Glutamatergic neuron (in vitro differentiated cells): ENCODE measurements at places on chromosomes 11 and 22. TPM values are rescaled to one million over a fixed set of nuclear protein-coding genes. Genes with fewer than 3 reads are reported as not detected.
A peak's percentile ranks its signal among the peaks of the same experiment; 100 is the strongest.

DNA sequence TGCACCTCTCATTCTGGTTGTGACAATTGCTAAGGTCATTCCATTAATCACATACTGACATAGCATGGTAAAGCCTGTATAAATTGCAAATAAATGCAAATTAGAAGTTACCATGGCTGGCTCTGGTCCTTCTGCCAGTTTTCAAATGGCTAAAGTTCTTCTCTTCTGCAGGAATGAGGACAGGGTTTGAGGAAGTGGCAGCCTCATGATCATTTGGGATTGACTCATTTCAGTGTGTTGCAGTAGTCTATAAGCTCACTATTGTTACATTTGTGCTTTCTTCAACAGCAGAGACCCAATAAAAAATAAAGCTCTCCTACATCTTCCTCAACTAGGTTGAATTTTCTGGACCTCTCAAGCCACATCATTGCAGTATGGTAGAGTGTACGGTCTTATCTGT, 60.3 kb downstream of the NECTIN1 start:
- H3K27ac ChIP-seq: no peak overlapping the region
- peaks cover 8% of the 10 kb centered on the region for H3K36me3 ChIP-seq
- H3K4me3 ChIP-seq: no peak overlapping the region
- H3K4me1 ChIP-seq: peaks cover 30% of the 10 kb centered on the region
- peaks cover 13% of the 10 kb centered on the region for H3K27me3 ChIP-seq

OSBPL5 gene
- 115 TPM for total RNA-seq

MMP1 gene
- total RNA-seq: not detected

- peak overlapping the region; percentile 78 for H3K27ac ChIP-seq
- H3K27me3 ChIP-seq: peaks cover 4% of the 10 kb centered on the region
- no peak for DNase-seq
- peaks cover 20% of the 10 kb centered on the region for H3K4me1 ChIP-seq
Measured at GRCh38 chr11:16912692-16913111, 101.5 kb downstream of the PLEKHA7 start.

DNA sequence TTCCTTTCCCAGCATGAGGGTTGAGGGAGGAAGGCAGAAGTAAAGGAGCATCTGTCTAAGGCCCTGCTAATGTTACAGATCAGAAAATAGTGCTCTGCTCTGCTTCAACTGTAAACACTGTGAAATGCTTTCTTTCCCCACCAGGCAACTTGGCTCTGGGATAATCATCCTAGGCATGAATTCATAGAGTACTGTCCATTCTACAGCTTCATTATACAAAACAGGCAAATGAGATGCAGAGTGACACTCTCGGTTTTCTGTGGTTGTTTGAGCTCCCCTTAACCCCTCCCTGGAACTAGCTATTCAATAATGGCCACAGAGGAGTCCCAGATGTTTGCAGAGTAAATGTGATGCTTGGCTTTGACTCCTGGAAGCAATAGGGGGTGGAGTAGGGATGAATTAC, 184.3 kb upstream of the CTSC start:
- H3K27ac ChIP-seq: no peak overlapping the region
- H3K36me3 ChIP-seq: no peaks in the 10 kb centered on the region
- H3K4me3 ChIP-seq: no peak overlapping the region
- H3K27me3 ChIP-seq: no peaks in the 10 kb centered on the region

ARHGEF17 gene
- 43.3 TPM for total RNA-seq

GRCh38 chr22:41683616-41684015, 5.1 kb downstream of the SNU13 start:
- DNase-seq: no peak
- peaks cover 4% of the 10 kb centered on the region for H3K36me3 ChIP-seq
- no peak overlapping the region for H3K4me3 ChIP-seq
- peaks cover 3% of the 10 kb centered on the region for H3K27me3 ChIP-seq

DNA sequence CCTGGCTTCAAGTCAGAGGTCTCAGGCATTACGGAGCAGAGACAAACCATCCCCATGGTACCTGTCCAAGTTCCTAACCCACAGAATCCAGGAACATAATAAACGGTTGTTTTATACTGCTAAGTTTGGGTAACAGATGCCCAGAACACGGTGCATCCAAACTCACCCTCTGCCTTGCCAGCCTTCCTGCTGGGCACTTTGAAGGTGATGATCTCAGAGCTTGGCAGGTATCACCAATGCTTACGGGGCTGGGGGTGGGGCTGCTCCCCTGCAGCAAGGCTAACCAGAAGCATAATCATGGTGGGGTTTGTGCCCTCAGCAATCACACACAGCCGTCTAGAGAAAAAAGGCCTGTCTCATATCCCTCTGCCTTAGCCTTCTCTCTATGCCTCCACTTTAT, 27.1 kb downstream of the DKK3 start:
- H3K36me3 ChIP-seq: no peaks in the 10 kb centered on the region
- peak overlapping the region; percentile 48 for H3K27ac ChIP-seq
- peaks cover 34% of the 10 kb centered on the region for H3K4me1 ChIP-seq
- peaks cover 8% of the 10 kb centered on the region for H3K27me3 ChIP-seq

GRCh38 chr11:128551611-128552335, 35.6 kb downstream of the ETS1 start:
- H3K27ac ChIP-seq: no peak overlapping the region
- no peak for DNase-seq
- peaks cover 10% of the 10 kb centered on the region for H3K4me1 ChIP-seq
- H3K4me3 ChIP-seq: no peak overlapping the region
- no peaks in the 10 kb centered on the region for H3K36me3 ChIP-seq
- peaks cover 6% of the 10 kb centered on the region for H3K27me3 ChIP-seq

TMEM45B gene
- total RNA-seq: 0.37 TPM

GRCh38 chr11:35752115-35752514, 89.5 kb downstream of the TRIM44 start:
- H3K27ac ChIP-seq: no peak overlapping the region
- peaks cover 6% of the 10 kb centered on the region for H3K36me3 ChIP-seq
- DNase-seq: no peak
- H3K27me3 ChIP-seq: peaks cover 5% of the 10 kb centered on the region
- no peak overlapping the region for H3K4me3 ChIP-seq

EXPH5 gene
- total RNA-seq: 0.44 TPM

PLA2G6 gene
- total RNA-seq: 42.2 TPM

SERHL2 gene
- total RNA-seq: 4.4 TPM

- peaks cover 4% of the 10 kb centered on the region for H3K4me1 ChIP-seq
- peak; percentile 70 for DNase-seq
- H3K27ac ChIP-seq: no peak overlapping the region
- peak overlapping the region; percentile 74 for H3K4me3 ChIP-seq
- H3K36me3 ChIP-seq: no peaks in the 10 kb centered on the region
Measured at GRCh38 chr11:69637941-69638871, 2.8 kb upstream of the CCND1 start.

PATE2 gene
- total RNA-seq: not detected

DNA sequence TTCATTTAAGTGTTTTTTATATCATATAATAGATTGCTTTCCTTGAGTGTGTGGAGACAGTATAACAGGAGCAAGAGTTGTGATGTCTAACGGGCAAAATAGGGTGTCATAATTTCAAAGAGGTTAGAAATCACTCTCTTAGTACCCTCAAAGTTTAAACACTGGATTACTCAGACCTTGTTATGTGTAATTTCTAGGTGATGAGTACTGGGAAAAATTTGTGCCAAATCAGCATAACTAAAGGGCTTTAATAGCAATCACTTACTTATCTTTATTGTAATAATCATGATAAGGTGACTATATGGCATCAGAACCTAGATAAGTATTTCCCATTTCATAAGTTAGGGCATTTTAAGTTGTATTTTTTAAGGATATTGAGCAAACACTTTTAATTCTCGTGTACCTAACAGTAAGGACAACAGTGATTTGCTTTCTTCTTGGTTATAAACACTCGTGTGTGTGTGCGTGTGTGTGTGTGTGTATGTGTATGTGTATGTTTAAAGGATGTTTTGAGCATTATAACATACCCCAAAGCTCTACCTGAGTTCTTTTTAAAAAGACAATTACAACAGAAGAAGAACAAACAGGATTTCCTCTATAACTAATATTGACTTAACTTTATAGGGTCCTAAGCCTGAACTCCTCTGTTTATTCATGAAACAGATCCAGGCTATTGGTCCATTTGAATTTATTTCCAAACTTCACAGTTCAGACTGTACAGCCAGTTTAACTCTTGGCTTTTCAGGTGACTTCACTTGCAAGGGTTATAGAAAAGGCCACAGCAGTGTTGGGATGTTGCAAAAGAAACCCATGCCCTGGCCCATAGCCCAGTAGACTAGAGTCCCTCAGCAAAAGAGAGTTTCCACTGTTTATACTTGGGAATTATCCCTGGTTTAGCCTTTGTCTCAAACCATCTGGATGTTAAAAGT, 23.7 kb upstream of the PDE3B start:
- no peak overlapping the region for H3K4me3 ChIP-seq
- H3K27ac ChIP-seq: no peak overlapping the region
- H3K4me1 ChIP-seq: no peaks in the 10 kb centered on the region
- H3K27me3 ChIP-seq: no peaks in the 10 kb centered on the region
- no peaks in the 10 kb centered on the region for H3K36me3 ChIP-seq

GSTP1 gene
- total RNA-seq: 712 TPM

DNA sequence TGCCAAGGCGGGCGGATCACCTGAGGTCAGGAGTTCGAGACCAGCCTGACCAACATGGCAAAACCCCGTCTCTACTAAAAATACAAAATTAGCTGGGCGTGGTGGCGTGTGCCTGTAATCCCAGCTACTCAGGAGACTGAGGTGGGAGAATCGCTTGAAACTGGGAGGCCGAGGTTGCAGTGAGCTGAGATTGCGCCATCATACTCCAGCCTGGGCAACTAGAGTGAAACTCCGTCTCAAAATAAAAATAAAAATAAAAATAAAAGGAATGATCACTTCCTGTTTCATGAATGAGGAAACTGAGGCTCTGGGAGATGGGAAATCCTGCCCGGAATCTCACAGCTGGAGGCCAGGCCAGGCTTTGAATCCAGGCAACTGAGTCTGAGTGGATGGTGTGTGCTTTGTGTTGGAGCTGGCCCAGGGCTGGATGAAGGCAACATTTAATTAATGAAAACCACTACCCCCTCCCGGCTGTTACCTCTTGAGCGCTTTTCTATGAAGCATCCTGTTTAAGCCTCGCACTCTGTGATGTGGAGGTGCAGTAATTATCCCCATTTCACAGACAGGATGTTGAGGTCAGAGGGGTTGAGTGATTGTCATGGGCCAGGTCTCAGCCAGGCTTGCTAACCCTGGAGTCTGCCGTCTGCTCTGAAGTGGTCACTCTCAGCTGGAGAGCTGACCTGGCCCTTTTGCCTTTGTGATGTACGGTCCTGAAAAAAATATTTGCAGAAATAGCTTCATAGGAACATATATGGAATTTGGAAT, 27.8 kb downstream of the LRP5 start:
- no peaks in the 10 kb centered on the region for H3K27me3 ChIP-seq
- peaks cover 8% of the 10 kb centered on the region for H3K4me1 ChIP-seq
- DNase-seq: no peak
- no peaks in the 10 kb centered on the region for H3K36me3 ChIP-seq
- no peak overlapping the region for H3K27ac ChIP-seq

UPB1 gene
- total RNA-seq: 0.37 TPM

DNA sequence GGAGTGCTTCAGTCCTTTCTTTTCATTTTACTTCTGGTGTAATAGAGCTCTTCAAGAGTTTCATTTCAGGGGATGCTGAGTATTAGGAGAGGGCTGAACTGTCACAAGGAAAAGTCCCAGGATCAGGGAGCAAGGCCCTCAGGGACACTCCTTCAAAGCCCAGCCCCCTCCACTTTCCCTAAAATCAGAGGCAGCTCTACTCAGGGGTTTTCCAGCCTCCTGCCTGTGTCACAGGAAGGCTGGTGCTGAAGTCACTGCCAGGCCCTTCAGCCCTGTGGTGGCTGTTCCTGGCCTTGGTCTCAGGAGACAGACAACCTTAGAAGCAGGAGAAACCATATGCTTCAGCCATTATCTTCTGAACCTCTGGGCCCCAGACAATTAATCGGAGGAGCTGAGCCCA, 36.4 kb upstream of the KIRREL3 start:
- no peaks in the 10 kb centered on the region for H3K27me3 ChIP-seq
- H3K27ac ChIP-seq: peak overlapping the region; percentile 91
- DNase-seq: no peak
- H3K4me1 ChIP-seq: peaks cover 39% of the 10 kb centered on the region

PEX16 gene
- total RNA-seq: 51.8 TPM

DNA sequence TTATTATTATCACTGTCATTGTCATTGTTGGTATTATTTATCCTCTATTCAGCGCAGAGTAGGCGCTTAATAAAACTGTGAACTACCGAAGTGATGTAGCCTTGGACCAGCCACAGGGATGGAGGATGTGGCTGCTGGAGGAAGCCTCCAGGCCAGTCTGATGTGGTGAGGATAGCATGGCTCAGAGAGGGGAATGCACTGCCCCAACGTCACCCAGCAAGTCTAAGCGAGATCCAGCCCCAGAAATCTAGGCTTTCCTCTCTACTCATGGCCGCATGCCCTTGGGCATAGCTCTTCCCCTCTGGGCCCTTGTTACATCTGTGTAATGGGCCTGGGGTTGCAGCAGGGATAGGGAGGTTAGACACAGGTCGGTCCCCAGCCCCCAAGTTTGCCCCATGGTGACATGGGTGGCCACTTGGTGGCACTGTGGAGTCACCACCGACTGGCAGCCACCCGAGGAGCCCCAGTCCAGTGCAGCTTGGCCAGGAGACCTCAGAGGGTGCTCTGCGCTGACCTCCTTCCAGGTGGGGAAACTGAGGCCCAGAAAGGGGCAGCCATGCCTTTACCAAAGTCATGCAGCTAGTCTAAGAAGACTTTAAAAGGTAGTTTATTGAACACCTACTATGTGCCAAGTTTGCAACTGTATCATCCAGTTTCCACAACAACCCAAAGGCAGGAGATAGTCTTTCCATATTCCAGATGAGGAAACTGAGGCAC, 395.7 kb downstream of the MN1 start:
- DNase-seq: peak; percentile 73
- peaks cover 22% of the 10 kb centered on the region for H3K27me3 ChIP-seq
- H3K27ac ChIP-seq: no peak overlapping the region

- DNase-seq: no peak
- no peak overlapping the region for H3K27ac ChIP-seq
- no peaks in the 10 kb centered on the region for H3K36me3 ChIP-seq
- peaks cover 27% of the 10 kb centered on the region for H3K4me1 ChIP-seq
- no peak overlapping the region for H3K4me3 ChIP-seq
Measured at GRCh38 chr11:81573367-81573766, 1160.3 kb downstream of the FAM181B start.

MUC5AC gene
- not detected for total RNA-seq

DNA sequence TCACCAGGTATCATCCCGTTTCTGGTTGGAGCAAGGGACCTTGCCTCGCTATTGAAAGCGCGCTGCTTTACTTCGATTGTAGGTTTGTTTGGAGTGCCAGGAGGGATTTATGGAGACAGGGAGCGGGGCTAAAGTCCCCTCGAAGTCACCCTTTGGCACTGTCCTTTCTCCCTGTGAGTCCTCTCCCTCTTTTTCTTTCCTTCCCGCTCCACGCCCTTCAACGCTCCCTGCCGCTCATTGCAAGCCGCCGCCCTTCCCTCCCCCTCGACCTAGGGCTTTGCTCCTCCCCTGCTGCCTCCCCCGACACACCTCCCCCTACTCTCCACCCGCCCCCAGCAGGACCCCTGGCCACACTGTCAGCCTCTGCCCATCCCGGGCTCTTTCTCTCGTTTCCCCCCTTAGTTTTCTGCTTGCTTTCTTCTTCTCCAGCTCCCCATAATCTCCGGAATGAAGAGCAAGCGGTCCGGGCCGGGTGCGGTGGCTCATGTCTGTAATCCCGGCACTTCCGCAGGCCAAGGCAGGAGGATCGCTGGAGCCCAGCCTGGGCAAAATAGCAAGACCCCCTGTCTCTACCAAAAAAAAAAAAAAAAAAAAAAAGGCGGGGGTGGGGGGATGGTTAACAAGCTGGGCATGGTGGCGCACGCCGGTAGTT, 41.0 kb downstream of the AHNAK start:
- H3K4me1 ChIP-seq: peaks cover 17% of the 10 kb centered on the region
- peak; percentile 51 for DNase-seq
- H3K4me3 ChIP-seq: peak overlapping the region; percentile 76
- no peaks in the 10 kb centered on the region for H3K36me3 ChIP-seq
- peaks cover 5% of the 10 kb centered on the region for H3K27me3 ChIP-seq
